ENCODE measurements at places on chromosomes 7 and 10. TPM values are rescaled to one million over a fixed set of nuclear protein-coding genes. Genes with fewer than 3 reads are reported as not detected.

GRCh38 chr7:25628446-25628845 lies 400.2 kb upstream of the NPVF start:
- no peak for DNase-seq

GRCh38 chr7:98733036-98733435 lies 116.0 kb downstream of the NPTX2 start:
- DNase-seq = no peak

DNA sequence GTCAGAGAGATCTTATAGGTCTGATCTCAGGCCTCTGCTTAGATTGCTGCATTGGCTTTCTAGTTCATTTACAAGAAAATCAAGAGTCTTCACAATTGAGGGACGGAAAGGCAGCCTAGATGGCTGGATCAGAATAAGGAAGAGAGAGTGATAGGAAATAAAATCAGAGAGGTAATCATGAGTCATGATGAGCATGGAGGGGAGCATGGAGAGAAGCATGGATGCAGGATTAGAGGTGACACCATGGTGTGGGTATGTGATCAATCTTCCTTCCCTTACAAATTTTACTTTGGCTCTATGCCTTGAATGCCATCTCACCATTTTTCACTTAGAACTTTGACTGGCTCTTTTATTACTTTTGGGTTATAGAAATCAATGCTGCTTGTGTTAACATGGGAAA lies 1.4 kb downstream of the BCCIP start:
- no peak for DNase-seq

Gene OTUD1
- 13.0 TPM for total RNA-seq

Gene ASB10
- total RNA-seq = not detected
